ENCODE measurements at places on chromosomes 5 and 9.

- DNase-seq: no peak
These were observed 94.4 kb downstream of the PDZD2 start for GRCh38 chr5:31733371-31733770.

- DNase-seq: no peak
These were observed 28.6 kb downstream of the DAB2IP start for GRCh38 chr9:121679901-121680635.

- peak; percentile 6 for DNase-seq
These were observed 75.0 kb downstream of the NR2F1 start for GRCh38 chr5:93658044-93658443.

GRCh38 chr9:110021891-110022290 lies 186.1 kb downstream of the C9orf152 start:
- no peak for DNase-seq

GRCh38 chr9:38259519-38260218 lies 132.8 kb upstream of the ALDH1B1 start:
- no peak for DNase-seq

- DNase-seq: peak; percentile 49
These were observed 37.8 kb downstream of the WDR36 start for GRCh38 chr5:111129938-111130337.

DNA sequence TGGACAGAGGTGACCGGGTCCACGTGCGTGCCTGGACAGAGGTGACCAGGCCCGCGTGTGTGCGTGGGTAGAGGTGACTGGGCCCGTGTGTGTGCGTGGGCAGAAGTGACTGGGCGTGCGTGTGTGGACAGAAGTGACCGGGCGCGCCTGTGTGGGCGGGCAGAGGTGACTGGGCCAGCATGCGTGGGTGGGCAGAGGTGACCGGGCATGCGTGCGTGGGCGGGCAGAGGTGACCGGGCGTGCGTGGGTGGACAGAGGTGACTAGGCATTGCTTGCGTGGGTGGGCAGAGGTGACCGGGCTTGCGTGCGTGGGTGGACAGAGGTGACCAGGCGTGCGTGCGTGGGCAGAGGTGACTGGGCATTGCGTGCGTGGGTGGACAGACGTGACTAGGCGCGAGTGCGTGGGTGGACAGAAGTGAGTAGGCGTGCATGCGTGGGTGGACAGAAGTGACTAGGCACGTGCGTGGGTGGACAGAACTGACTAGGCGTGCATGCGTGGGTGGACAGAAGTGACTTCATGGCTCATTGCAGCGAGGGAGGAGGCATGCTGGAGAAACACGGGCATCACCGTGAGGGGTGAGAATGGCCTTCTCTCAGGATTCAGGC lies 254.1 kb upstream of the IRX4 start:
- DNase-seq: no peak

DNA sequence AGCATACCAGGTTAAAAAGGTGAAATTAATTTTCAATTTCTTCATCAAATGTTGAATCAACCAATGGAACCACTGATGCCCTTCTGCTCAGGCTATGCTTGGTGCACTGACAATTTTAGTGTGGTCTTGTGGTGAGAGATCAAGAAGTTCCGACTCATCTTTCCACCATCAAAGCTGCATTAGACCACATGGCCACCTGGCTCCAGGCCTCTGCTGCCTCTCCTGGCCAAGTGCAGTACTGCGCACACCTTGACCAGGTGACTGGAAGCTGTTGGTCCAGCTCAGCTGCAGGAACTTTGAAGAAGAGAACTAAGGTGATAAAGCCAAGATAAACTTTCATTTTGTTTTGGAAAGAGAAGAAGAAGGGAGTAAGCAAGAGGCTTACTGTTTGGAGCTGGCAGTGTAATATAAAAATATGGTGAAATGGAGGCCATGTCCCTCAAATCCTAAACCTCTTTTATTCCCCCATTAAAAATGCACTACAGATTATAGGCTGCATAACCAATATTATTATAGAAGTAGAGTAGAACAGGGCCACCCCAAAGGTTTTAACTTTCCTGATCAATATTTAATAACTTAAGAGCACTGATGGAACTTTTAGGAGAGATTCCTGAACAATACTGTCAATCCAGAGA lies 315.5 kb upstream of the C9orf72 start:
- peak; percentile 6 for DNase-seq

DNA sequence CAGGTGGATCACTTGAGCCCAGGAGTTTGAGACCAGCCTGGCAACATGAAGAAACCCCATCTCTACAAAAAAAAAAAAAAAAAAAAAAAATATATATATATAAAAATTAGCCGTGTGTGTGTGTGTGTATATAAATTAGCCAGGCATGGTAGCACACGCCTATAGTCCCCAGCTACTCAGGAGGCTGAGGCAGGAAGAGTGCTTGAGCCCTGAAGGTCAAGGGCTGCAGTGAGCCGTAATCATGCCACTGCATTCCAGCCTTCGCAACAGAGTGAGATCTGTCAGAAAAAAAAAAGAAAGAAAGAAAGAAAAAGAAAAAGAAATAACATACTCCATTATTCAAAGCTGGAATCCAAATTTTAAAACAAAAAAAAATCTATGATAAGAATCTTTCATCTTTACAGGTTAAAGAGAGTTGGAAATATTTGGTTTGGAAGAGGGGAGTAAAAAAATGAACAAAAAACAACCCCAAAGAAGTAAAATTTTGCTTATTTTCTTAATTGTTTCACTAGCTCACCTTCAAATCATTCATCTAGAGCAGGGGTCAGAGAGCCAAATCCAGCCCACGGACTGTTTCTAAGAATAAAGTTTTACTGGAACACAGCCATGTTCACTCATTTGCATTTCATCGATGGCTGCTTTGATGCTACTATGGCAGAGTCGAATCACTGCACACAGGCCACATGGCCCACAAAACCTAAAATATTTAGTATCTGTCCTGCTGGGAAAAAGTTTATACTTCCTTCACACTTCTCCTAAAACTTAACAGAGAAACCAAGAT lies 109.9 kb downstream of the DROSHA start:
- peak; percentile 30 for DNase-seq

- peak; percentile 32 for DNase-seq
These were observed 183.2 kb upstream of the POU5F2 start for GRCh38 chr5:93924628-93925027.

GRCh38 chr5:38529955-38530646 lies 26.3 kb downstream of the LIFR start:
- DNase-seq: no peak

GRCh38 chr9:34515959-34516358 lies 6.8 kb downstream of the ENHO start:
- DNase-seq: no peak

- no peak for DNase-seq
These were observed 31.6 kb upstream of the N4BP3 start for GRCh38 chr5:178081571-178082243.

GRCh38 chr5:178467205-178467567 lies 123.0 kb downstream of the COL23A1 start:
- DNase-seq: no peak

- no peak for DNase-seq
These were observed 2.0 kb downstream of the MZB1 start for GRCh38 chr5:139387611-139388197.

DNA sequence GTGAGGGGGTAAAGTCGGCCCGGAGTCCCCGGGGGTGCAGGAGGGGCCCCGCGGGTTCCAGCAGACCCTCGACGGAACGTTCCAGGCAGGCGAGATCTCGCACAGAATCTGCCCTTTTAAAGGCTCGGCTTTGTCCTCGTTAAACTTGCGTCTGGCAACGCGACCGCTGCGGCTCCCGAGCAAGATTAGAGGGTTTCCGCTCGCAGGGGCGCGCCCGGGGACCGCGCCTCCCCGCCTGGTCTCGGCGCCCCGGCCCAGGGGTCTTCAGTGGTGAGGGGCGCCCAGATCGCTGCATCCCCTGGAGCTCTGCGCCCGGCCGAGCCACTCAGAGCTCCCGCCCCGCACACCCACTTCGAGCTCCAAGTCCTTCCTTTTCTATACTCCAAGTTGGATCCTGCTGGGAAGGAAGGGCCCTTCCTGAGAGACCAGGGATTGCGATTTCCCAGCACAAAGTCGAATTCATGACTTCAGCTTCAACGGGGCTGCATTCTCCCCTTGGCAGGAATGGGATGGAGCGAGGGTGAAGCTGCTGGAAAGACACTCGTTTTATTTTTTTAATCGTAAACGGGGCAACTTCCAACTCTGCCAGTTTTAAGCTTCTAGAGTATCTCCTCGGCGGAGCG lies 11.3 kb downstream of the PROP1 start:
- DNase-seq: peak; percentile 18

DNA sequence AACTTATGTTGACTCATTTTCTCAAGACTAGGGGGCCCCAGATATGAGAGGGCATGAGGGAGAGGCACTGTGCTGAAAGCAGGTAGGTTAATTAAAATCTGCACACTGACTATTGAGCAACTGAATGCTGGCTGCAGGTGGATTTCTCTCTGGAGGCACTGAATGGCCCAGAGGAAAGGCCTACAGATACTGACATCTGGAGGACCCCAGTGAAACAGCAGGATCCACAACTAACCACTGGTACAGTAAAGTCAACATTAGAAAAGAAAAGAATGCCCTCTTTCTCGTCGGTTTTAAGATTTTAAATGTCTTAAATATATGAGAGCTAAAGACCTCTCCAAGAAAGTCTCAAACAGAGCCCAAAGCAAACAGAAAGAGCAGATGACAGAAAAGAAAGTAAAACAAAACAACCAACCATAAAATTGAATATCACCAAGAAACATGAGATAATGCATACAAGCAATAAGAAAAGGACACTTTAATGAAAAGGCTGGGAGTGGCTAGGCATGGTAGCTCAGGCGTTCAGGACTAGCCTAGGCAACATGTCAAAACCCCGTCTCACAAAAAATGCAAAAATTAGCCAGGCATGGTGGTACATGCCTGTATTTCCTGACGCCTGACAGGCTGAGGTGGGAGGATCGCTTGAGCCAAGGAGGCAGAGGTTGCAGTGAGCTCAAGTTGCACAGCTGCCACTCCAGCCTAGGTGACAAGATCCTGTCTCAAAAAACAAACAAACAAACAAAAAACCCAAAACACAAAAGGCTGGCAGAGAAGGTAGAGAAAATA lies 43.3 kb downstream of the PUM3 start:
- peak; percentile 29 for DNase-seq

DNA sequence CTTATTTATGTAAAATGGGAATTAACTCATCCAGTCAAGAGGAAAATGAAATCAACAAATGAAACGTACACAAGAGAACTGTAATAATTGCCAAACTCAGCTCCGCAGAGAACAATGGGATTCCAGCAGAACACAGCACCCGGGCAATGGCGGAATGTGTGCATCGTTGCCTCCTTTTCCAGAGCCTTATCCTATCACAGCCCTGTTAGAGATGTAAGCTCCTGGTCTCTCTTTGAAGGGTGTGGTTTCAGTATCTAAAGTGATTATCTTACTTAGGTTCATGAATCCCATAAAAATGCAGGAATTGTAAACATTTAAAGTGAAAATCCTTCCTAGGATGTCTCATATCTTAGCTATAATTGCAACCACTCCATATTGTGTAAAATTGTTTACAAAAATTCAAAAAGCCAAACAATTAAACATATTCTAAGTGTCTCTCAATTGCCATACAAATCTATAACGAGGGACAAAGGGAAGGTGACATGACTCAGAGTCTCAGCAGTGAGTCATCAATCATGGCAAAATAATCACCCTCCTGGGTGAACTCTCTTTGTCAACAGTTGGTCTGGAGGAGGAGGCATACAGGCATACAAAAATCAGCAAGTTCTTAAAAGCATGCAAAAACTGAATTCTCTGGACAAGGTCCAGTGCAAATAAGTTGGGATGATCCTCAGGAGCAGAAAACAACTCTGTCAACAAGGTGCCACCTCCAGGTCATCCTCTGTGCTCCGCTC lies 22.6 kb downstream of the SEMA5A start:
- peak; percentile 47 for DNase-seq

DNA sequence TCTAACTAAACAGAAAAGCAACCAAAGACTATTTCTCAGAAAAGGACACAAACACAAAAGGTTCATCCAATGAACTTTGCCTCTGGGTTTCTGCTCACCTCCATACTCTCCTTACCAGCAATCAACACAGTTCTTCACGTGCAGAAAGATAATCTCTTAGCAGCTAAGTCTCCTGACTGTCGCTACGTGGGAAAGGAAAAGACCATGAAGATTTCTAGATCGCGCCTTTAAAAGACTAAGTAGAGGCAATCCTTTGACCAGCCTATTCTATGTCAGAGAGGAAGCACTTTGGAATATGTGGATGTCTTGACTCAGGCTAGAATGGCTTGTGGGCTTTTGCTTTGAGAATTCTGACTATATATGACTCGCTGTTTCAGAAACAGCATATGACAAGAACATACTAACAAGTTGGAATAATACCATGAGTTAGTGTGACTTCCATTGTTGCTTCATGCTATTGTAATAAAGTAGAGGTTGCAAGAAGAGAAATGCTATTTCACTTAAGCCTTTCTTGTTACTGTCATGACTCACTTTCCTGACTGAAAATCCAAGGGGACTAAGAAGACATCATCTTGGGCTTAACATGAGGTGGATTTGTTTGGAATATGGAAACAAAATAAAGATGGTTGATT lies 339.5 kb upstream of the RFX3 start:
- peak; percentile 73 for DNase-seq

DNA sequence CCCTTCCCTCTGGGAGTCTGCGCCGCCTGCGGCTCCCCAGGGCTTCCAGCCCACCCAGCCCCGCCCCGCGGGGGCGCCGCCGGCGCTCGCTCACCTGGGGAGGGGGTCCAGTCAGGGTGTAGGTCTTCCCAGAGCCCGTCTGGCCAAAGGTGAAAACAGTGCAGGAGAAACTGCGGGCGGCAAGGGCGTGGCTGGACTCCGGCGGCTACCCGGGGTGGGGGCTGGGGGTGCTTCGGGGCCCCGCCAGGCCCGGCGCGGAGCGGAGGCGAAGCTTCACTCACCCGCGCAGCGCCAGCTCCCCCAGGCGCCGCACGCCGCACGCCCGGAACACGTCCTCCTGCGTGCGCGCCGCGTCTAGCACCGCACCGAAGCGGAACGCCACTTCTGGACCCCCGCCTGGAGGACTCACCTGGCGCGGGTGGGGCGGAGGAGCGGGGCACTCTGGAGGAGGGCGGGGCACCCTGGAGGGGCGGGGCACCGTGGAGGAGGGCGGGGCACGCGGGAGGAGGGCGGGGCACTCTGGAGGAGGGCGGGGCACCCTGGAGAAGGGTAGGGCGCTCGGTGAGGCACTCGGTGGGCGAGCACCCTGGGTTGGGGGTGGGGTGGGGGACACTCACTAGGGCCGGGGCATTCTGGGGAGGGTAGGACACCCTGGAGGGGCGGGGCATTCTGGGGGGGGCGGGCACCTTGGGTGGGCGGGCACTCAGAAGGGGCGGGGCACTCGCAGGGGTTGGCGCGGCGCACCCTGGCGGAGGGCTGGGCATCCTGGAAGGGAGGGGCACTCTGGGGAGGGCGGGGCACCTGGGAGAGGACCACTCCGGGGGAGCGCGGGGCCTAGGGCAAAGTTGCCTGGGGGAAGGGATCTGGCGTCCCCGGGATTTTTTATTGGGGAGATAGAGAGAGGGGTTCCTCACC lies 814 bp downstream of the KIF12 start:
- peak; percentile 37 for DNase-seq

DNA sequence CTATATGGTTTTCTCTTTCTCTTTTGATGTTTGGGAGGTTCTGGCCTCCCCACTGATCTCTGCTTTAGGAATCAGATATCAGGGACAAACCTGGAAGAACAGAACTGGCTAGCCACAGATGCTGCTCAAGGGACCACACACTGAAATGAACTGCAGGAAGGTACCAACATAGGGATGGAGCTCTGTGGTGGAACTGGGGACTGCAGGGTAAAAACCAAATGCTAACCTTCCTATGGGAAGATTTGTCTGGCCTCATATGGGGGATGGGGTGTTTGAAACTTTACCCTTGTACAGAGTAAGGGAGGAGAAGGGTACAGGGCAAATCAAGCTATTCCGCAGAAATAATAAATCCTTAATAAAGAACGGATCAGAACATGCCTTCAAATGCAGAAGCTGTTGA lies 49.4 kb downstream of the ELOVL7 start:
- DNase-seq: no peak

- peak; percentile 63 for DNase-seq
These were observed 825 bp upstream of the TOR4A start for GRCh38 chr9:137276473-137277328.
